ENCODE measurements at places on chromosomes 12 and 14.

GRCh38 chr14:58540749-58541632 lies 96.8 kb upstream of the DACT1 start:
- DNase-seq, result no peak

GRCh38 chr12:76201758-76202157 lies 117.3 kb upstream of the NAP1L1 start:
- peak; percentile 2 for DNase-seq

GRCh38 chr14:76947078-76947837 lies 81.2 kb downstream of the IRF2BPL start:
- no peak for DNase-seq

DNA sequence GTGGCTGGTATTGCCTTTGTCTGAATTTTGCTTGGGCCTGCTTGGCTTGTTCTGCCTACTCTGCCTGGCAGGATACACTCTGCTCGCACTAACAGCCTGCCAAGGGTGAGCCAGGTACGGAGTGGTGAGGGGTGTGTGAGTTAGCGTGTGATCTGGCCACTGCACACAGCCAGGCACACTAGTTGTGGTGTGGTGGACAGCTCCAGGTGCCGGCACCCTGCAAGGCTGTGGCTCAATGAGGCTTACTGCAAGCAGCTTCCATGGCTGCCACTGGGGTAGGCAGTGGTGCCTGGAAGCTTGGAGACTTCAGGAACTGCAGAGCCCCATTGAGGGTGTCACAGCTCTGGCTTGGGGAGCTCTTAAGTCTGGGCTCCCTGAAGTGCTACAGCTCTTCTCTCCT lies 87.4 kb downstream of the GPHN start:
- DNase-seq, result no peak

DNA sequence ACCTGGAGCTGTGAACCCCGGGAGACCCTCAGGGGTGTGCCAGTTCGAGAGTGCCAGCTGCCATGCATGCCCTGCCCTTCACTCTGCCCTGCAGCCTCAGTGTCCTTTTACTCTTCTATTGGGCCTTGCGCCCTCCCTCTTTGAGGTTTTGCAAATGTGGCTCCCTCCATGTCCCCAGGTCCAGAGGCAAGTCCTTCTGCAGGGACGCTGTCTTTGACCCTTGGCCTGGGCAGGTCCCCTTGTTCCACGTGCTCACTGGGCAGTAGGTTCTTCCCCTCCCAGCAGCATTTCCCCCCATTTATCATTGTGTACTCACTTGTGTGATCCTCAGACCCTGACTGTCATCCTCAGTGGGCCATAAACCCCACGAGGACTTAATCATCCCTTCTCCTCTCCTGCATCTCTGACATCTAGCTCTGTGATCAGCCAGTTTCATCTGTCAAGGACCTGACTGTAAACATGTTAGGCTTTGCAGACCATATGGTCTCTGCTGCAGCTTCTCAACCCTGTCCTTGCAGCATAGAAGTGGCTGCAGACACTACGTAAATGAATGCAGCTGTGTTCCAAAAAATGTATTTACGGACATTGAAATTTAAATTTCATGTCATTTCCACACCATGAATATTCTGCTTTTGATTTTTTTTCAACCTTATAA lies 36.6 kb downstream of the TSPAN9 start:
- no peak for DNase-seq

DNA sequence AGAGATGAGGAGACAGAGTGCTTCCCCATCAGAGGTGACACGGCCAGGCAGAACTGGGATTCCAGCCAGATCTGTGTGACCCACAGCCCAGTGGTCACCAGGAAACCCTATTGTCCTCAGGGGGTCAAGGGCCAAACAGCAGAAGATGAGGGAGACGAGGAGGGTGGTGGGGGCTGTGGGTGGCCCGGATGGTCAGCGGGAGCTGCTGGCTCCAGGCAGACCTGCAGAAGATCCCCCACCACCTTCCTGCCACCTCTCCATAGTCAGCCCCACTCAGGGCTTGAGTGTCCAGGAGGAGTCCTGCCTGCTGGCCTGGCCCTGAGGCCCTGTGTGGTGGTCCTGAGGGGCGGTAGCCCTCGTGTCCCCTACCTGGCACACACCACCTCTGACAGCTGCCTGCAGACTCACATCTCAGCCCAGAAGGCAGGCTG lies 136.8 kb downstream of the CALM1 start:
- no peak for DNase-seq

DNA sequence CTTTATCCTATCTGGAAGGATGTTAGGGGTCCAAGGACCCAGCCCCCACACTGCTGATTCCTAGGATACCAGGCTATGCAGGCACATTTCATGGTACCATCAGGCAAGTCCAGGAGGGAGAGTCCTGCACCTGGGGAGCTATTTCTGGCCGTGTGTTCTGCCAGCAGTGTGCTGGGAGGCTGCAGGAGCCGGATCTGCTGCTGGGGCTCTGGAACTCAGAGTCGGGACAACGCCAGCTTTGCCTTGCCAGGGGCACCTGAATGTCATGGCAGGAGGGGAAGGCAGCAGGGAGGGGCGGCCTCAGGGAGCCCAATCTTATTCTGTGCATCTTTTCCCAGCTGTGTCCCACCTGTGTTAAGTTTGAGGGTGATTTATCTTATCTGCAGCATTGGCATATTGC lies 17.8 kb downstream of the SRRM4 start:
- no peak for DNase-seq

GRCh38 chr14:22561661-22562579 lies 27.1 kb downstream of the DAD1 start:
- peak; percentile 90 for DNase-seq

GRCh38 chr14:65349100-65349499 lies 63.4 kb upstream of the FUT8 start:
- no peak for DNase-seq

DNA sequence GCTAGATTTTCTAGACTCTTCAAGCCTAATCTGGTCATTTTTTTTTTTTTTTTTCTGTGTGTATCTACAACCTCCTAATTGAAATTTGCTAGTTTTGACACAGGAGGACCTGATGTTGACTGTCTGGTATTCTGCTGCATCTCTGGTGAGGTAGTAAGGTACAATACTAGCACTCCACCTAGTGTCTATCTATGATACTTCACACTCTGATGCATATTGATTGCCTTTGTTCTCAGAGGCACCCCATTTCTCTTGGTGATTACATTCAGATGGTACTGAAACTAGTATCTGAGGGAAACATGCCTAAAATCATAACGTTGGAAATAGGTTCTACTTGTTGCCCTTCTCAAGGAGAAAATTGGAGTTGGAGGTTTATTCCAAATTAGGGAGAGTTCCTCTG lies 930.5 kb upstream of the NOVA1 start:
- no peak for DNase-seq

DNA sequence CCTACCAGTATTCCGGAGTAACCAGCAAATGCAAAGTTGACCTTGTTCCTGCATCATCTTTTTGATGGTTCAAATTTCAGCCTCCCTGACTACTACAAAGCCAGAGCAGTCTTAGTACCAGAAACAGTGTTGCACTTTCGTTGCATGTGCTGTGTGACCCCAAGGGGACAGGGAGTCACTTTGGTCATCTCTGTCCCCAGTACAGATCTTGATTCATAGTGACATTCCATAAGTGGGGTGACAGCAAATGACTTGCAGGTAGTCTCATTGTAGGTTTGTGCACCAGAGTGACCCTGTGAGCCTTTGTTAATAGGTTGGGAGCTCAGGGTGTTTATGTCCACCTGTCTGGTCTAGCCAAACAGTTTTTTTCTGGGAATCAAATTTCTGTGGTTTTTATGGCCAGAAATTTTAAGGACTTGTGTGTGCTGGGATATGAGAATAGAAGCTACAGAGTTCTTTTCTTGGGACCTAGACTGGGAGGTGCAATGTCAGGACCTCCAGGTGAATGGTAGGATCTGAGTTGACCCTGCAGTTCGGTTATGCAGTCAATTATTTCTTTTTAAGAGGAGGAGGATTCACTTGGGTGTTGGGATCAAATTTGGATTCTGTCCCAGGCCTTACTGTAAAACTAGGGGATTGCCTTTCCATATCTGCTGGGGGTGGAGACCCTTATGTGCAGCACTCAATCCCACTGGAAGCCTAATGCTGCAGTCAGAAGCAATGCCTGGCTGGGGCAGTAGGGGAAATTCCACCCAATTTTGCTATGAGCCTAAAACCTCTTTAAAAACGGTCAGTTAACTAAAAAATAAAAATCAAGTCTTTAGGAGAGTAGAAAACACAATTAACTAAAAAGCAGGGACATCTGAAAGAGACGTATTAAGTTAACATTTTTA lies 10.1 kb downstream of the EIF5 start:
- DNase-seq, result no peak

DNA sequence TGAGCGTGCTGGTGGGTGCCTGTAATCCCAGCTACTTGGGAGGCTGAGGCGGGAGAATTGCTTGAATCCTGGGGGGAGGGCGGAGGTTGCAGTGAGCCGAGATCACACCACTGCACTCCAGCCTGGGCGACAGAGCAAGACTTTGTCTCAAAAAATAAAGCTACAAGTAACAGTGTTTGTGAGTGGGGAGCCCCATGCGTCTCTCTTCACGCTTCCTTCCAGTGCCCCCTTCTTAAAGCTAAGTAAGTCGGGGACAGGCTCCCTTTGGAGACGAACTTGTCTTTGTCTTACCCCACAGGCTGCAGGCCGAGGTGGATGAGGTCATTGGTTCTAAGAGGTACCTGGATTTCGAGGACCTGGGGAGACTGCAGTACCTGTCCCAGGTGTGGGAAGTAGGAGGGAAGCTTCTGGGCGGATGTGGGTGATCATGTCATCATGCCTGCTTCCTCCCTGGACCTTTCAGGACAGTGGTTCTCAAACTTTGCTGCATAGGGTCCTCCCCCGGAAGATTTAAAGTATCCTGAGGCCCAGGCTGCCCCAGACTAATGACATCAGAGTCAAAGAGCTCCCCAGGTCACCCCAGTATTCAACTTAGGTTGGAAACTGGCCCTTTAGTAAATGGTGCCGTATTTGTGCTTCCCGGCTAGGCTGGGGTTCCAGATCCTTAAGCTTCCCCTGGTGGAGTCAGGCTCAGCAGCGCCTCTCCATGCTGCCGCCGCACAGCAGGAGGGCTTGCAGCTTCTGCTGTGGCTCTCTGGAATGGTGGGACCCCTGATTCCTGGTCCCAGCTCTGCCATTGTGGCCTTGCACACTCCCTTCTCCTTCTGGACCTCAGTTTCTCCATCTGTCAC lies 37.1 kb downstream of the CYP46A1 start:
- no peak for DNase-seq

DNA sequence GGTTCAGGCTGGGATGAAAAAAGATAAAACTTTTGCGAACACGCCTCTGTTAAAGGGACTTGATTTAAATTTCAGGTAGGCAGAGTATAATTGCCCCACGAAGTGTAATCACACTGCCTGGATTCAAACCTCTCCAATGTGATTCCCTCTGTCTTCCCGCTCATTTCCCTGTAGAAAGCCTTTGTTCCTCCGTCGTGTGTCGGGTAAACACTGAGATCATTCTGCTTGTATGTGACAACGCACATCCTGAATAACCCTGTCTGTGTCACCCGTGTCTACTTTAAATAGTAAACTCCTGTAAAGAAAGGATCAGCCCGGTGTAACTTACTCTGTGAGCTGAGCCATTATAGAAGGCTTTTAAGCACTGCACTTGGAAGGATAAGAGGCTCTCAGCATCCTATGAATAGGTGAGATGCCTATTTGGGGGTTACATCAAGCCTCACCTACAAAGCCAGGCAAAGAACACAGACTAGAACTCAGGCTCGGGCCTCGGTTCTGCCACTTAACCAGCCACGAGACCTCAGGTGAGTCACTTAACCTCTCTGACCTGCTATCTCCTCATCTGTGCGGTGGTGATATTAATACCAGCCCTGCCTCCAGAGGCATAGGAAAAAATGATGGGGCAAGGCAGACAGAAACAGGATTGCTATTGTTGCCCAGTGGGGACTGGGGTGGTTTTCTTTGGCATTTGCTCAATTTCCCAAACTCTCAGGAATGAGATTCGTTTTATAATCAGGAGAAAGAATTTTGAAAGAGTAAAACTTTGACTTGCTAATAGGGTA lies 74.2 kb downstream of the RBM19 start:
- DNase-seq, result no peak

DNA sequence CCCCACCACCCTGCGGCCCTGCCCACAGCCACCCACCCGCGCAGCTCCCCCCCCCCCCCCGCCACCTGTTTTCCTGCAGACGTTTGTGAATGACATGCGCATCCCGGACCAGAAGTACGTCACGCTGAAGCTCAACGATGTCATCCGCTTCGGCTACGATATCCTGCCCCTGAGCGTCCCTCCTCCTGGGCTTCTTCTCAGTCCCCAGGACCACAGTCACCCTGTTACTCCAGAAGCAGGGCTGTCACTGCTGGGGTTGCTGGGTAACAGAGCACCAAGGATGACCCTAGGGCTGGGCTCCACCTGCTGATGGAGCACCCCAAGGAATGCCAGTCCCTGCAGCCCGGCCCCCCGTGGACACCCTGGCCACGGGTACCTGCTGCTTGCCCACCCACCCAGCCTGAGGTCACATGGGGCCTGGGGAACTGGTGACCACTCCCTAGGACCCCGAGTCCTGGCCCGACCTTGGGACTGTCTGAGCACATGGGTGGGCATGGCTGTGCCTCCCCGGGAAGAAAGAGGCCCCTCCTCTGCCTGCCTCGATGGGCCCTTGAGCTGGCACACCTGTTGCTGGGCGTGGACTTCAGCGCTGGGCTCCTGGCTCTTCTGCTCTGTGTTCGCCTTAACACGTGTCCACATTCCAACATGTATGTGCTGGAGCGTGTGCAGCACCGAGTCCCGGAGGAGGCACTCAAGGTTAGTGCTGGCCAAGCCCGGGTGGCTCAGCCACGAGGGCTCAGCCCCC lies 12.9 kb downstream of the CEP170B start:
- DNase-seq, result no peak

DNA sequence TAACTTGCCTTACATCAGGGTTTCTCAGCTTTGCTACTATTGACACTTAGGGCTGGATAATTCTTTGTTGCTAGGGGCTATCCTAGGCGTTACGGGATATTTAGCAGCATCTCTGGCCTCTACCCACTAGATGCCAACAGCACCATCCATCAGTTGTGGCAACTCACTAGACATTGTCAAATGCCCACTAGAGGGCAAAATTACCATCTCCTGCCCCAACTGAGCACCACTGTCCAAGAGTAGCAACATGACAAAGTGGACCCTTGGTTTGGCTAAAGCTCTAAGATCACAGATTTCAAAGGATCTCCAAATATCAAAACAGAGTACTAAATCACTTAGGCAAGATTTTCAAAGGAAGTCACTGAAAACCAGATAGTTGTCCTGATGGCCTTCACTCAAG lies 251.7 kb upstream of the TBX3 start:
- no peak for DNase-seq

GRCh38 chr12:93616584-93617101 lies 44.2 kb downstream of the SOCS2 start:
- no peak for DNase-seq

DNA sequence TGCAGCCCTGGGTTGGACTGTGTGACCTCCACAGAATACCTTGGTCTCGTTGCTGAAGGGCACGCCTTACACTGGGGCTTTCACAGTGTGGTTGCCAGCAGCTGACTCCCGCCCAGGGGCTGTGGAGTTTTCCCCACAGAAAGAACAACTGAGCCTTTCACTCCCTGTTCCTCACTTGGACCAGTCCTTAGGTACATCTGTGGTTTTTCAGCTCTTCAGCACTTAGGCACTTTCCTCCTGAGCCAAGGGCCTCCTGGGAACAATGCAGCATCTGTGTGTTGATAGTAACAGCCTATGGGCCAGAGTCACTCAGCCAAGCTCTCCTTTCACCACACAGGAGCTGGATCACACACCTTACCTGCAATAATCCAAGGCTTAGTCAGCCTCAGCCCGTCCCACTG lies 25.0 kb downstream of the ERP27 start:
- no peak for DNase-seq

GRCh38 chr12:24742378-24742777 lies 206.5 kb downstream of the BCAT1 start:
- DNase-seq, result no peak

Data from NK-92 treated with Interleukin-12 subunit alpha and Interleukin-12 subunit beta, amount 100 ng/mL, for 24 hours (cell line).